ENCODE measurements at places on chromosomes 13 and 19.

GRCh38 chr13:106804991-106805390, 237.1 kb upstream of the ARGLU1 start:
- DNase-seq: no peak

DNA sequence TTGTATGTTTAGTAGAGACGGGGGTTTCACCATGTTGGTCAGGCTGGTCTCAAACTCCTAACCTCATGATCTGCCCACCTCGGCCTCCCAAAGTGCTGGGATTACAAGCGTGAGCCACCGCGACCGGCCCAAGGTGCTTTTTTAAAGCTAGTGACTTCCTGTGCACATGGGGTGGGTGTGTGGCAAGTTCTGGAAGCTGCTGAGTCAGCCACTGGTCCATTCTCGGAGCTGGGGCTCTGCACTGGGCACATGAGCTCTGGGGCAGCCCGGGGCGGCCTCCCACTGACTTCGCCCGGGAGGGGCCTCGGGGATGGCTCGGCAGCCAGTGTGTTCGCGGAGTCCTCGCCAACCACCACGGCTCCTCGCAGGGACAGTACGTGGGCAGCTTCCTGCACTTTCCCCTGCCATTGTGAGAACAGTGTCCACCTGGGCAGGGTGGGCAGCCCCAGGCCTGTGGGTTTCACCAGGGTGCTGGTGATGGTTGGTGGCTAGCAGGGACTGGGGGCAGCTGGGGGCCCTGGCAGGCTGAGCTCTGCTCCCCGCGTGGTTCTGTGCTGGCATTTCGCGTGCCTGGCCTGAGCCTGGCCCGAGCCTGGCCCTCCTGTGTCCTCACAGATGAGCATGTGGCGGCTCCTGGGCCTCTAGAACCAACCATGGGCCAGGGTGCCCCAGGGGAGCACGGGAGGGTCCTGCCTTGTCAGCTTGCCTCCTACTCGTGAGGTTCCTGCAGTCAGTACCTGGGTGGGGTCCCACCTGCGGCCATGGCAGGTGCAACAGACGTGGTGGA, 12.2 kb downstream of the CBARP start:
- no peak for DNase-seq

DNA sequence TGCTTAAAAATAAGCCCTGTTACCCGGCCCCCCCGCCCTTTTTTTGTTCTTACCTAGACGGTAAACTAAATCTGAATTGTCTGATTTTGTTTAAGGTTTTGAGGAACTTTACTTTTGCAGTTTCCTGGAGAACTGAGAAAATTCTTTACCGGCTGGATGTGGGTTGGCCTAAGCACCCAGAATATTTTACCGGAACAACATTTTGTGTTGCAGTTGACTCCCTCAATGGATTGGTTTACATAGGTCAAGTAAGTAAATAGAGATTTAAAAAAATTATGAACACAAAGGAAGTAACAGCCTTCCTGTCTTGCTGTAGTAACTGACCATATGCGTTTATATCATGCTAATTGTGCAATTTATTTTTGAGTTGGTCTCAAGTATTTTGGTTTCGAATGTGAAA, 785 bp downstream of the NHLRC3 start:
- DNase-seq: peak; percentile 55

DNA sequence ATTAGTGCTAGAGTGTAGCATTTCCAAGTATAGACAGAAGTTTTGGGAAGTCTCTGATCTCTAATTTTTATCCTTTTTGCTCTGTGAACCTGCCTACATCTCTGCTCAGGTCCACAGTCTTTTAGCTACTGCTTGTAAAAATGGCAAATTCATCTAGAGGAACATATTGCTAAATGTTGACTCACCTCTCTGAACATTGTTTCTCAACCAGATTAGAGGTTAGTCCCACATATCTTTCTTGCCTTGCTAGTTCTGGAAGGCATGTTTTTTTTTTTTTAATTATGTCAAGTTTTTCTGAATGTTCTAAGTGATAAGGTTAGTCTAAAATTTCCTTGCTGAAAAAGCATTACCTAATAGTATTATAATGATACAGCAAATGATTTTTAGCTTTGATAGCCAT, 2889.6 kb upstream of the PCDH20 start:
- no peak for DNase-seq

GRCh38 chr13:41499452-41499851, 42.1 kb downstream of the RGCC start:
- no peak for DNase-seq

DNA sequence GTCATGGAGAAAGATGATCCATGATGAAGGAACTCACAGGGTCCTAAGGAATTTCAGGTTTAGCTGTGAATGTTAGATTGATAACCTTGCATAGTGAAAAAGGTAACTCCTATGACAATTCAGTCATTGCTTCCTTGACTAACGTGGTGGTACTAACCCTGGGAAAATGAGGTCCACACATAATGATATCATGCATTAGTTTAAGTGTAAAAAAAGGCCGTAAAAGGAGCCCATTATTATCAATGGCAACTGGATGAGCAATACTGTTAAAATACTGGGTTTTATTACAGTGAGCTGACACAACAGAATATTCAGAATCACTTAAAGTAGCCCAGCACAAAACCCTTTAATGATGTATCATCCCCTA, 515.4 kb downstream of the DCT start:
- no peak for DNase-seq

- DNase-seq: peak; percentile 78
Measured at GRCh38 chr13:50909605-50910484, at the start of gene RNASEH2B. TSS of gene RNASEH2B (plus strand) at chr13:50909791. CDS start at chr13:50910077, 286 bp downstream.

DNA sequence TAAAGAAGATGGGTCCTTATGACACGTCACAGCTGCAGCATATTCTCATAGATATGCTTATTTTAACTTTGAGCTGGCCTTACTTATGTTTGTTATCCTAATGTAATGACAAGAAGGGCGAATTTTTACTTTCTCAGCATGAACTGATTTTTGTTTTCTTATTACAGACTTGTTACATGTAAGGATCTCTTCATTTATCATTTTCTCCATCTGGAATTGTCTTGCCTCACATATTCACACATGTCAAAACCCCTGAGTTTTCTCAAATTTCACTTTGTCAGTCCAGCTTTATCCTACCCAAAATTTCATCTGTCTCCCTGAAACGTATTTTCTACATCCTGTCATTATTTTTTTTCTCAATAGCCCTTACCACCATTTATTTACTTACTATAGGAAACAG, 1774.0 kb upstream of the PRR20A start:
- DNase-seq: no peak

DNA sequence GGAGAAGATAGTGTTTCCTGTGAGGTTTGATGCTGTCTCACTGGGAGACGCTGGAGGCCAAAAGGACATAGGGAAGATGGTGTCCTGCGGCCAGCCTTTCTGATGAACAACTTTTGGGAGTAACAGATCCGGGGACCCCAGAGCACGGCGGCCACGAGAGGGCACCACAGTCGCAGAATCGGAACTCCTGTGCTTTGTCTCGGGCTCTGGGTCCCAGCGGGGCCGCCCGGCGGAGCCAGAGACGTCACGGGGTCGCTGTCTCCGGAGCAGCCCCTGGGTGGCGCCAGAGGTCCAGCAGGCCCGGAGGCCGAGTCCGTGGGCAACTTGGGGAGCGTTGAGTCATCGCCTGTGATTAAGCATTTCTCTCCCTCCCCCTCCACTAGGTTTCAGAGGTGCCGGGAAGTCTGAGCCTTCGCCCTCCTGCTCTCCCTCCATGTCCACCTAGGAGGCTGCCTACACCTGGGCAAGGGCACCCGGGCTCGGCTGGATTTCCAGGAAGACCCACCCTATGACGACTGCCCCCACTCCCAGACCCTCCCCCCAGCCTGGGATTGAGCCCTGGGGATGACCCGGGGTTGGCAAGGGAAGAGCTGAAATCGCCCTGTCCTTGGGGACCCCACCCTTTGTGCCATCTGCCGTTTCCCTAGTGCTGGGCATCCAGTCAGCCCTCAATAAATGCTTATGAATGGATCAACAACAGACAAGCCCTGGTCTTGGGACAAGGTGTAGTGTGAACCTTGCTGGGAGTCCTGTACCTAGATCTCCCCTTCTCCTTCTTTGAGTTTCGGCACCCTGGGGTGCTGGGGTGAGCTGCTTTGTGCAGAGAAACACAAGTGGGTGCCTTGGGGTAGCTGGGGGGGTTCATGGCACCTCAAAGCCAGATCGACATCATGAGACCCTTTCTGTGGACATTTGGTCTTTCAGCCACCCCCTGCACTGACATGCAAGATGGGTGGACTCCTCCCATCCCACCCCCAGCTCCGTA, 3.4 kb downstream of the NANOS3 start:
- peak; percentile 92 for DNase-seq

DNA sequence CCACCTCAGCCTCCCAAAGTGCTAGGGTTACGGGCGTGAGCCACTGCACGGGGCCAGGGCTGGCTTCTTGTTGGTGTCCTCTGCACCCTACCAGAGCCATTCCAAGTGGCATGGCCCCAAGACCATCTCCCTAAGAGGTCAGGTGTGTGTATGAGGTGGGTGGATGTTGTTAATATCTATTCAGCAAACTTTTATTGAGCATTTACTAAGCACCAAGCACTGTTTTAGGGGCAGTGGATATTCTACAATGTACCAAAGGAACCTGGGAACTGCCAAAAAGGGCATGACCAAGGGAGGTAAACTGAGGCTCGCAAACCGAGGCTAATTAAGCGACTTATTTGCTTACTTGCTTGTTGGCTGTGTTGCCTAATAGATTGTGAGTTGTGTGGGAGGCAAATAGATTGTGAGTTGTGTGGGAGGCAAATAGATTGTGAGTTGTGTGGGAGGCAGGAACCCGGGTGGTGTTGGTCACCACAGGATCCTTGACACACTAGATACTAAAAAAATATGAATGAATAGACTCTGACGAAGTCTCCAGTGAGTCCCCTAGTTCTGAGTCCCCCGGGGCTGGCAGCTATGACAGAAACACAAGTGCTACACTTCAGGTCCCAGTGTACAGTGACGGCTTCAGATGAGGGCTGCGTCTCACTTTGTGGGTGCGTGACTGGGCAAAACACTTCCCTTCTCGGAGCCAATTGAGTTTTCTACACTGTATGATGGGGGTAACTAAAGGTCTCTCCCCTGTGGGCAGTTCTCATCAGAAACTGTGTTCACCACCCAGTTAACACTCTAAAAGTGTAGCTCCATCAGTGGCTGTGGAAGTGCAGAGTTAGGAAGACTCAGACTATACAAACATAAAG, 5.0 kb upstream of the BICRA start:
- DNase-seq: no peak

DNA sequence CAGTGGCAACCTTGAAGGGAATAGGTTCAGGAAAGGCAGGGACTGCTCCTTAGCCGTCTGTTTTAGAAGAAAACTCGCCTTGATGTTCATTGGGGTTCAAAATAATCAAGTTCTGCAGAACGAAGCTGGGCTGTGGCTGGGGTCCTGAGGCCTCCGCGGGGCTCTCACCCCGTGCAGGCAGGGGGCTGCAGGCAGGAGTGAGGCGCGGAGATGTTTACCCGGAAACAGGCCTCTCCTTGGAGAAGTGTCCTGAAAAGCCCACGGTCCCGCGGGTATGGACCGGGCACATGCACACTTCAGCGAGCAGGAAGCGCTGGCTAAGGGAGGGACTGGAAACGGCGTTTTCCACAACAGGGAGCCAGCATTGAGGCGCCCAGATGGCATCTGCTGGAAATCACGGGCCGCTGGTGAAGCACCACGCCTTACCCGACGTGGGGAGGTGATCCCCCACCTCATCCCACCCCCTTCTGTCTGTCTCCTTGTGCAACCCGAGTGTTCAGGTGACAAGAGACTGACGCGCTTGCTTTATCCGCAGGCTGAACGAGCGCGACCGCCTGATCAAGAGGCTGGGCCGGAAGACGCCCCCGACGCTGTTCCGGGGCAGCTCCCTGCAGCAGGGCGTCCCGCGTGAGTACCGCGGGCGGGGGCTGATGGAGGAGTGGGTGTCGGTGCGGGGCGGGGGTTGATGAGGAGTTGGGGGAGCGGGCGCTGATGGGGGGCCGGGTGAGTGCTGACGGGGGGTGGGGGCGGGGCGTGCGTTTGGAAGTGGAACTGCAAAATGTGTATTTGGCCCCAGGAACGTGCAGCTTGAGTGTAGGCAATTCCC, 39.6 kb downstream of the SHISA2 start:
- no peak for DNase-seq

DNA sequence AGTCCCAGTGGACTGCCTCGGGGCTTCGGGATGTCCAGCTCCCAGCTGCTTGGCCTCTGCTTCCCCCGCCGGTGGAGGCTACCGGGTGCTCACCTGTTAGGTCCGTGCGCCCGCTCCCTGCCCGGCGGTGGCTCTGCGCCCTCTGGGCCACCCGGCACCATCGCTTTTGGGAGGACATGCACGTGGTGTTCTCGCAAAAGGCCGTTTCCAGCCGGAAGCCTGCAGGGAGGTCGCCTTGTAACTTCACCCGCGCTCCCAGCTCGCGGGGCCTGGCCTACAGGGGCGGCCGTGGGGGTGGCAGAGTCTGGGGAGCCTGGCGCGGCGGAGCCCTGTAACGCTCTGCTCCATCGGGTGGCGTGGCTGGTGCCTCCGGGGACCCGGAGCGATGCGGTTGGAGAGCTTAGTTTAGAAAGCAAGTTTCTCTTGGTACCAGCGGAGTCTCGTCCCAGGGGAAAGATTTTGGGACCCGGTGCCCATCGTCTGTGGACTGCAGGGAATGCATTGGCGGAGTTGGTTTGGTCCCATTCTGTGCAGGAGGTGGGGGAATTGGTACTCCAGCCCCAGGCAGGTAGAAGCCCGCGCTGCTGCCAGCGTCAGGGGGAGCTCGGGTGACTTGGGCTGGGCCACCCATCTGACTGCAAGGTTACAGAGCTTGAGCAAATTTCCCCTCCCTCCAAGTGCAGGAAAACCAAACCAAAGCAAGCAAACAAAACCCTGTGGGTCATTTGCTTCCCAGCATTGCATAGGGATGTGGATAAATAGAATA, 673 bp downstream of the SPATA13 start:
- peak; percentile 10 for DNase-seq

DNA sequence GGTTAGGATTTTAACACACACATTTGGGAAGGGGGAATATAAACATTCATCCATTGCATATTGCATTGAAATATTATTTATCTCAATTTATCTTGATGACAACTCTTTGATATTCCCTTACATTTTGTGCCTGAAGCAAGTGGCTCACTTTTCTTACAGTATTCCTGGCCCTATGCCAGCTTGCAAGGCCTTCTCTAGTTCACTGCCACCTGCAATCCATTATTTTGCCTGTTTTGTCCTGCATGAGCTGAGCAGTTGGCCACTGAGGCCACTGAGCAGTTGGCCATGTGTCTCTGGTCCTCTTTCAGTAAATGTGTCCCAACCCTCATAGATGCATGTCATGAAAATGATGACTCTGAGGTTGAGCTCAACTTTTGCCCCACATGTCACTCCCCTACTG, 49.8 kb downstream of the CBY2 start:
- DNase-seq: no peak

GRCh38 chr19:33509774-33510173, 11.8 kb downstream of the PEPD start:
- no peak for DNase-seq

DNA sequence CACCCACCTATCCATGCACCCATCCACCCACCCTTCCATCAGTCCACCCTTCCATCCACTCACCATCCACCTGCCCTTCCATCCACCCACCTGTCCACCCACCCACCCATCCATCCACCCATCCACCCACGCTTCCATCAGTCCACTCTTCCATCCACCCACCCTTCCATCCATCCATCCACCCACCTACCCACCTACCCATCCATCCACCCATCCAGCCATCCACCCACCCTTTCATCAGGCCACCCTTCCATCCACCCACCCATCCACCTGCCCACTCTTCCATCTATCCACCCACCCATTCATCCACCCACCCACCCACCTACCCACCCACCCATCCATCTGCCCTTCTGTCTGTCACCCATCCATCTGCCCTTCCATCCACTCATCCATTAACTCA, 17.0 kb downstream of the KLHL26 start:
- DNase-seq: no peak
